ENCODE measurements at places on chromosomes 4 and X.

DNA sequence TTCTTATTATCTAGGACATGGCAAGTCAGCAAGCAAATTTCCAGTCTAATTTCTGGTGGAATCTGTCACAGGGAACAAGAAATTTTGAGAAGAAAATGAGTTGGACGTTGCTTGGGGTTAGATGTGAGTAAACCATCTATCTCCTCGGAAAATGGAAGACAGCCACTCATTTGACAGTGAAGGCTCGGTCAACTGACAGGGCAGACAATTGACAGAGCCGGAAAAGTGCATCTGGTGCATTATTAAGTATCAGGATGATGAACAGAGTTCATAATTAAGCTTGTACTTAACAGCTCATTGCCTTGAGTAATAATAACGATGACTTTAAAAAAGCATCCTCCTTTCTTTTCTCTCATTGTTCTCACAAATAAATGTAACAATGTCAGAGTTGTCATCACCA lies 168.4 kb downstream of the MAD2L1 start:
- no peak for DNase-seq

GRCh38 chr4:73836373-73837279 lies at the start of gene CXCL6:
TSS of gene CXCL6 (plus strand) at chr4:73836678. CDS start at chr4:73836751, 73 bp downstream.
- DNase-seq = peak; percentile 29

GRCh38 chr4:57318703-57319102 lies 208.5 kb upstream of the IGFBP7 start:
- DNase-seq = no peak

DNA sequence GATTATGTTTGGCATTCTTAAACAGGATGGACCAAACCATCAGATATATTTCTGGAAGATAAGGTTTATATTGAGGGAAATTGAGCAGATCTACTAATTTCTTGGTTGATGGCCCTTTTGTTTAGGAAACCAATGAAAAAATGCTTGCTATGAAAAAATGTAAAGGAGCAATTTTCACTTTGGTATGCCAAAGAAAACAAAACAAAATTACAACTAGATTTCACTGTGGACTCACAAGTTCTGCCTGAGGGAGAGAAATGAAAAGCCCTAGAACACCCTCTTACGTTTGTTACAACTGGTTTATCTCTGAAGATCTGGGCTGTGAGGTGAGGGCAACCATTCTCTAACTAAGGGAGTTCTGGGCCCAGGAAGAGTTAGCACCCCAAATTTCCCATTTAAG lies 122.5 kb upstream of the IL15 start:
- DNase-seq = no peak

- no peak for DNase-seq
These were observed 2430.3 kb downstream of the PCDH7 start for GRCh38 chr4:33150525-33150910.

GRCh38 chrX:119231936-119232445 lies 4.1 kb upstream of the PGRMC1 start:
- no peak for DNase-seq

DNA sequence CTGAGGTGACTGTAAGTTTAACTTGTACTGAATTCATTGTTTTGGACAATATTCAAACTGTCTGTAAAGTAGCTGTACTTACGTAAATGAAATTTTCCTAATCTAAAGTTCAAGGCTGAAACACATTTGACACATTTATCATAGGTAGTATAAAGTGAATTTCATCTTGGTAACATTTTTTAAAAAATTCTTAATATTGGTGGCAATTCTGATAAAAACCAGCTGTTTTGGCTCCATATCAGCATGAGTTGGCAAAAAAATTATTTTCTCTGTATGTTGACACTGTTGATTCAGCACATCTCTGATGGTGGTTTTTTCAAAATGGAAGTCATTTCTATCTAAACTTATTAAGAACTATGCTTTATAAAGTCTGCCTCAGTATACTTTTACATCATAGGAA lies 30.9 kb downstream of the CXorf58 start:
- DNase-seq = no peak

DNA sequence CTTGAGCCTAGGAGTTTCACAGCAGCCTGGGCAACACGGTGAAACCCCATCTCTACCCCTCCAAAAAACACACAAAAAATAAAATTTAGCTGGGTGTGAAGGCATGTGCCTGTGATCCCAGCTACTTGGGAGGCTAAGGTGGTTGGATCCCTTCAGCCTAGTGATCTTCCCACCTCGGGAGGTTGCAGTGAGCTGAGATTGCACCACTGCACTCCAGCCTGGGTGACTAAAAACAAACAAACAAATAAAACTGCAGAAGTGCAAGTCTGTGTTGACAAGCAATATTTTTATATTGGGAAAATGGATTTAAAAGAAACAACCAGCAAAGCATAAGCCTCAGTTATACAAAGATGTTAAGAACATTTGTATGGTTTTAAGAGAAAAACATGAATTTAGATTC lies 46.1 kb downstream of the IGFBP7 start:
- DNase-seq = no peak

GRCh38 chrX:21756785-21757529 lies 959 bp downstream of the SMPX start:
- no peak for DNase-seq

DNA sequence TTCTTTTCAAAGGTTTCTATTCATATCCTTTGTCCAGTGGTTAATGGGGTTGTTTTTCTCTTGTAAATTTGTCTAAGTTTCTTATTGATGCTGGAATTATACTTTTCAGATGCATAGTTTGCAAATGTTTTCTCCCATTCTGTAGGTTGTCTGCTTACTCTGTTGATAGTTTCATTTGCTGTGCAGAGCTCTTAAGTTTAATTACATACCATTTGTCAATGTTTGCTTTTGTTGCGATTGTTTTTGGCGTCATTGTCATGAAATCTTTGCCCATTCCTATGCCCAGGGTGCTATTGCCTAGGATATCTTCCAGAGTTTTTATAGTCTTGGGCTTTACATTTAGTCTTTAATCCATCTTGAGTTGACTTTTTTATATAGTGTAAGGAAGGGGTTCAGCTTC lies 21.2 kb upstream of the UGT8 start:
- DNase-seq = no peak

All from NCI-H510A (cell line).